ENCODE measurements at places on chromosomes 6 and 20. TPM values are rescaled to one million over a fixed set of nuclear protein-coding genes. Genes with fewer than 3 reads are reported as not detected.

Gene AVP
- total RNA-seq: not detected

Gene EPB41L1
- total RNA-seq: 15.4 TPM

Gene AURKA
- total RNA-seq: 2.4 TPM

Gene PBOV1
- not detected for total RNA-seq

Gene FAM217A
- not detected for total RNA-seq

Gene ALDH5A1
- total RNA-seq: 19.4 TPM

Gene TBX18
- total RNA-seq: 7.1 TPM

Gene NFATC2
- 8.2 TPM for total RNA-seq

Gene LIME1
- total RNA-seq: 8.7 TPM

Gene ETV7
- not detected for total RNA-seq

Gene SEL1L2
- total RNA-seq: not detected

Gene RPS6KA2
- total RNA-seq: 64.9 TPM

Gene CALHM4
- not detected for total RNA-seq

Gene TRERF1
- total RNA-seq: 2.1 TPM

Gene OOEP
- not detected for total RNA-seq

Gene APOM
- total RNA-seq: 5.1 TPM

Gene CYP39A1
- 14.6 TPM for total RNA-seq

Gene EYS
- total RNA-seq: not detected

Gene F13A1
- total RNA-seq: 23.7 TPM

Gene ANGPT4
- total RNA-seq: 0.40 TPM

Gene SSTR4
- total RNA-seq: not detected

Gene NKAIN4
- total RNA-seq: not detected

Gene UNC93A
- total RNA-seq: not detected

Gene BEND6
- 7.1 TPM for total RNA-seq

Gene SLC16A10
- total RNA-seq: 18.7 TPM

Gene TPMT
- 142 TPM for total RNA-seq

Gene CNKSR3
- total RNA-seq: 7.8 TPM

Gene CSNK2B
- 189 TPM for total RNA-seq

Gene LHFPL5
- not detected for total RNA-seq

Gene C6orf52
- not detected for total RNA-seq

Gene MCCD1
- total RNA-seq: not detected

Gene CYP21A2
- total RNA-seq: 0.33 TPM

Gene GUCA1A
- total RNA-seq: not detected

Gene GLYATL3
- total RNA-seq: not detected

All from thyroid gland (tissue), 4 donors.